HS-27A (cell line): ENCODE measurements at places on chromosomes 5 and 9.

- no peak for DNase-seq
These were observed 399.1 kb downstream of the MAN2A1 start for GRCh38 chr5:110088676-110089436.

DNA sequence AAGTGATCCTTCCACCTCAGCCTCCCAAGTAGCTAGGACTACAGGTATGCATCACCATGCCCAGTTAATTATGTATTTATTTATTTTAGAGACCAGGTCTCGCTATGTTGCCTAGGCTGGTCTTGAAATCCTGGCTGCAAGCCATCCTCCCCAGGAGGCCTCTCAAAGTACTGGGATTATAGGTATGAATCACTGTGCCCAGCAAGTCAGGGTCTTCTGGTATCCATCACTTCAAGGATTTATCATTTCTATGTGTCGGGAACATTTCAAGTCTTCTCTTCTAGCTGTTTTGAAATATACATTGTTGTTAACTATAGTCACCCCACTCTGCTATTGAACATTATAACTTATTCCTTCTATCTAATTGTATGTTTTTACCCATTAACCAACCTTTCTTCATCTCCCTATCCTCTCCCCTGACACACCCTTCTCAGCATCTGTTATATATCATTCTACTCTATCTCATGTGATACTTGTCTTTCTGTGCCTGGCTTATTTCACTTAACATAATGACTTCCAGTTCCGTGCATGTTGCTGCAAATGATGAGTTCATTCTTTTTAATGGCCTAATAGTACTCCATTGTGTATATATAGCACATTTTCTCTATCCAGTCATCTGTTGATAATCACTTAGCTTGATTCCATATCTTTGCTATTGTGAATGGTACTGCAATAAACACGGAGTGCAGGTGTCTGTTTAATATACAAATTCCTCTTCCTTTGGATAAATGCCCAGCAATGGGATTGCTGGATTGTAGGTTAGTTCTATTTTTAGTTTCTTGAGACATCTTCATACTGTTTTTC lies 26.4 kb downstream of the UTP15 start:
- no peak for DNase-seq

DNA sequence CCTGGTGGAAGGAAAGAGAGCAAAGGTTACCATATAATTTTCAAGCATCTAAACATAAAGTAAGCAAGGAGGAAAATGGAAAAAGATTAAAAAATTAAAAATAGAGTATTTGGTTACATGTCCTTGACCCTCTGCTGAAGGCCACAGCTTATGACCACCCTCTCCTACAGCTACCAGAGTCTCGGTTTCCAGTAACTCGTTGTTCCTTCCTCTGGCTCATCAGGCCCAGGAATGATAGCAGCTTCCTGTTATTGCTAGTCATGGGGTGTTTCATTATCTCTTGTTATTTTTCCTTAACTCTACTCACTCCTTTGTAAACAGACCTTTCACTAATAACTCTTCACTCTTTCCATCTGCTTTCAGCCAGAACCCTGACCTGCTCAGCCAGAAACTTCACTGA lies 102.2 kb downstream of the YTHDC2 start:
- no peak for DNase-seq

- no peak for DNase-seq
These were observed 440.6 kb upstream of the IZUMO3 start for GRCh38 chr9:24986331-24986730.

- DNase-seq: no peak
These were observed 23.4 kb upstream of the FAT2 start for GRCh38 chr5:151614565-151614964.

DNA sequence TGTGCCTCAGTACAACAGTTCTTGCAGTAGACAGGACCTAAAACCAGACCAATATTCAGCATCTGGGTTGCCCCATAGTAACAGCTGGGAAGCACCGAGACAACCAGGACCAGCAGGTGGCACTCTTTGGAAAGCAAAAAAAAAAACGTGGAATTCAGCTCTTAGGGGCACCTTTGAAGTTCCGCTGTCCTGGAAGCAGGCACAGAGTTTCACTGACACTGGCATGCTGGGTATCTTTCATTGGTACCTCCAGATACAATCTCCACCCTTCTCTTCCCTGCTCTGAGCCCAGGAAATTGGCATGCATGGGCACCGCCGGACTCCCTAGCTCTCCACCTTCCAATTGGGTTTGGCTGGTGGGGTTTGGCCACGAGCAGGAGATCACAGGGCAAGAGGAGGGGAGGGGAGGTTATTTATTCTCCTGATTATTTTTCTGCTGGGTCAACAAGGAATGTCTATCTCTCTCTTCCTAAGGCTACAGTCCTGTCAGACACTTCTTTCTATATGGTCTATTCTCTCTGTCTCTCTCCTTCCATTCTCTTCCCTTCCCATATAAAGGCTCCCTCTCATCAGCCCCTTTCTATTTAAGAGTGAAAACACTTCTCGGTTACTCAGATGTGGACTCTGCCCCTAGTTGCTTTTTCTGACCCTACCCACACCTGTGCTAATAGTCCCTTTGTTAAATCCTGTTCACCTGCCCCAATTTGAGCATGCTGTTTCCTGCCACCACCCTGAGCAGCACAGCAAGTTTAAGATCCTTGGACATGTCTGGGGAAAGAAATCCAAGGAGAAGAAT lies 1.9 kb upstream of the IDNK start:
- DNase-seq: no peak

DNA sequence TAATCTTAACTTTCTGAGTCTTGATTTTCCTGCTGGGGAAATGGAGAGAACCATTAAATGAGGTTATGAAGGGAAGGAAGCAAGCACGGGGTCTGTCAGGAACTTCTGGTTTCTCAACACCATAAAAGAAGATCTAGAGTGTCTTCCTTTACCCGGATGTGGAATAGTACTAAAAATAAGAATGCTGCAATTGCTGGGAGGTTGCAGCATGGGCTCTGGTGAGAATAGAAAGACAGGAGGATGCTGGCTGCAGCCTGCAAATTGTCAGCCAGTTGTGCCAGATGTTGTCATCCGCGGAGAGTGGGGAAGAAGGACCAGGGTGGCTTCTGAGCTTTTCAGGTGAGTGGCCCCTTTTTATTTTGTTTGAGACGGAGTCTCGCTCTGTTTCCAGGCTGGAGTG lies 69.3 kb upstream of the STC2 start:
- no peak for DNase-seq

GRCh38 chr9:107158321-107158720 lies 124.8 kb upstream of the RAD23B start:
- no peak for DNase-seq

DNA sequence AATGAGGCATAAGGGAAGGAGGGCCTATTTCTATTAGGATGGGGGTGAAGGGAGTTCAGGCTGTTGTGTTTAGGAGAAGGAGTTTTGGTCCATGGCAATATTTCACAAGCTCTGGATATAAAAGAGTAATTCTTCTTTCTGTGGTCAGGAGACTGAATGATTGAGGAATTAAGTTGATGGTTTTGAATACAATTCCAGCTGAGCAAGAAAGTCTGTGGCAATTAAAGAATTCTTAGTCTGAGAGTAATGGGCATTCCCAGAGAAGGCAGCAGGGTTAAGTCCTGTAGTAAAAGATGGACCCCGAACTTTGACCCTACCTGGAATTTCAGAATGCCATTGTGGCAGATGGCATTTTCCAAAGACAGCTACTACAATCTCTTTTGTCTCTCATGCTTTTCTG lies 202.6 kb downstream of the TLE4 start:
- no peak for DNase-seq

DNA sequence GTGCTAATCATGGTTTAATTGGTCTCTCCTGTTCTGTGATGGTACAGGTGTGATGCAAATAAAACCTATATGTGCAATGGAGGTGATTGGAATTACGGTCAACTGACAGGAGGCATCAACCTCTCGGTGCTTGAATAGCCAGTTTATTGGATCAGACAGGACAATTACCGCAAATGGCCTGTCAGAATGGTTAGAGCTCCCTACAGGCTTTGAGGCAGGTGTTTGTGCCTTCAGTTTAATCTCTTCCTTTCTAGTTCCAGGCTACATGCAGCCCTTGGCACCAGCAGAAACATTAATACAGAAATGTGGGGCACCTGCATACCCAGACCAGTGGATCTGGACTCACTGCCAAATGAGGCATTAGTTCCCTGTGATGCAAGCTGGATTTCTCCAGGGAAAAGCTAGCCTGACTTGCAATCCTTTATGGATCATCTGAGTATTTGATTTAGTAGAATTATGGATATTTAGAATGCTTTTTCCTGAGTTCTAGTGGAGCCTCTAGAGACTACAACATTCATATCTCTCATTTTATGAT lies 128.6 kb downstream of the MAT2B start:
- DNase-seq: no peak

GRCh38 chr9:32161720-32162119 lies 222.7 kb upstream of the ACO1 start:
- no peak for DNase-seq

- DNase-seq: no peak
These were observed 28.7 kb upstream of the MEGF9 start for GRCh38 chr9:120742951-120743416.

DNA sequence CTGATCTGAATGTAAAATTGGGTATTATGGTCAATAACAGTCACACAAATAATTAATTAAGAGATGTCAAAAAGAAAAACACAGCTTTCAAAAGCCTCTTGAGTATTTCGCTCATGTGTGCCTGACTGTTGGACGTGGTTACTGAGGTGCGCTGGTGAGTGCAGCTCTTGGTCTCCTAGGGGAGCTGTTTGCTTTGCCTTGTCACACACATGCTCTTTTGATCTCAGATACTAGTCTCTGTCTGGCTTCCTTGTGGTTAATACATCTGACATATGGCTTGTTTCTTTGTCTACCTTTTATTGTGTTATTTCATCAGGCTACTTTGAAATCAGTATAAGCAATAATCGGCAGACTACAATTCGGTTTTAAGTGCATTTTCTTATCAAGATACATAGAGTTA lies 51.5 kb downstream of the PCSK1 start:
- no peak for DNase-seq
